ENCODE measurements at places on chromosomes 6 and 20.
A peak's percentile ranks its signal among the peaks of the same experiment; 100 is the strongest.

DNA sequence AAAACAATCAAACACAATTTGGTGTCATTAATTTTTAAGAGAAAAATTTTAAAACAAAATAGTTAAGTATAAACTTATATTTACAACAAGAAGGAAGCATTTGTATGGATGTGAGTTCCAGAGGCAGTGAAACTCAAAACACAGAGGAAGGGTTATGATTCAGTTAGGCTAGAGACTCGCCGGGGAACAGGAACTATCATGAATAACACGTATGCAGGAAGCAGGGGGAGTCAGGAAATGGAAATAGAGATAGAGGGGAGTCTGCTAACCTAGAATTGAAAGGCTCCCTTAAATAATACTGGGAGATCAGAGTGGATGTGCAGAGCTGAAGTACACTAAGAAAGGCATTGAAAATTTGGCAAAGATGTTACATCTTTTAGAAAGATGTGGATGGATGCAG lies 14.2 kb upstream of the HLA-DRB1 start:
- no peak for DNase-seq

GRCh38 chr6:14716499-14717146 lies 529.2 kb upstream of the JARID2 start:
- DNase-seq, result no peak

- DNase-seq, result no peak
Observed at GRCh38 chr6:13524801-13525508, 37.6 kb upstream of the GFOD1 start.

- no peak for DNase-seq
Observed at GRCh38 chr20:10113746-10114145, 79.0 kb downstream of the ANKEF1 start.

DNA sequence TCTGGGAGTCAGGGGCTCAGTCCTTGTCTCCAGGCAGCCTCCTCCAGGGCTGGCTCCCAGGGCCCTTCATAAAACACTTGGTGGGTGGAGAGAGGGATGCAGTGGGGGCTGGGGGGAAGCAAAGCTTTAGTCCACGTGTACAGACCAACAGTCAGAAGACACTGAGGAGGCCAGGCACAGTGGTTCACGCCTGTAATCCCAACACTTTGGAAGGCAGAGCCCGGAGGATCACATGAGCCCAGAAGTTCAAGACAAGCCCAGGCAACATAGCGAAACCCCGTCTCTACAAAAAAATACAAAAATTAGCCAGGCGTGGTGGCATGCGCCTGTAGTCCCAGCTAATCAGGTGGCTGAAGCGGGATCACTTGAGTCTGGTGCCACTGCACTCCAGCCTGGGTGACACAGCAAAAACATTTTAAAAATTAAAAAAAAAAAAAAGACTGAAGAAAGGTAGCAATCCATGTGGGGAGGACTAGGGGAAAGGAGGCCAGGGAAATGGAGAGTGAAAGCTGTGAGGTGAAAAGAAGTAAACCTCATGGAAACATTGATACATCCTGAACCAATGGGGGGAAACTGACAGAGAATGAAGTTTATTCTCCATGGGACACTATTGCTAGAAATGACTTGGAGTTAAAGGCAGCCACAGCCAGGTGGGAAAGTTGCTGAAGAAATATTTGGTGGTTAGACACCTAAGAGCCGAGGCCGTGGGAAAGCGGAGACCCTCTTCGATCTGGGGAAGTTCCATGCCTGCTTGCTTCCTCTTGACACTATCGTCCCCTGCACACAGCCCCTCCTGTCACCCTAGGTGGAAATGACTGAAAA lies 35.4 kb downstream of the PIM1 start:
- DNase-seq, result no peak

DNA sequence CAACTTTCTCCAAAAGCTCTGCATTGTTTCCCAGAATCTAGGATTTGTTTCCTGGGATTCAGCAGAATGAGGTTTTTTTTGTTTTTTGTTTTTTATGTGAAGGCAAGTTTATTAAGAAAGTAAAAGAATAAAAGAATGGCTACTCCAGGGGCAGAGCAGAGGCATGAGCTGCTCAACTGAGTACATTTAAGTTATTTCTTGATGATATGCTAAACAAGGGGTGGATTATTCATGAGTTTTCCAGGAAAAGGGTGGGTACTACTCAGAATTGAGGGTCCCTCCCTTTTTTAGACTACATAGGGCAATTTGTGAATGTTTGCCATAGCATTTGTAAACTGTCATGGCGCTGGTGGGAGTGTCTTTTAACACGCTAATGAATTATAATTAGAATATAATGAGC lies 292.5 kb upstream of the SGK1 start:
- no peak for DNase-seq

GRCh38 chr6:143867236-143867635 lies 3.0 kb downstream of the ZC2HC1B start:
- DNase-seq, result no peak

- DNase-seq, result no peak
Observed at GRCh38 chr6:3960754-3961361, 111.7 kb downstream of the FAM50B start.

- DNase-seq, result no peak
Observed at GRCh38 chr6:63272397-63272796, 47.4 kb downstream of the LGSN start.

DNA sequence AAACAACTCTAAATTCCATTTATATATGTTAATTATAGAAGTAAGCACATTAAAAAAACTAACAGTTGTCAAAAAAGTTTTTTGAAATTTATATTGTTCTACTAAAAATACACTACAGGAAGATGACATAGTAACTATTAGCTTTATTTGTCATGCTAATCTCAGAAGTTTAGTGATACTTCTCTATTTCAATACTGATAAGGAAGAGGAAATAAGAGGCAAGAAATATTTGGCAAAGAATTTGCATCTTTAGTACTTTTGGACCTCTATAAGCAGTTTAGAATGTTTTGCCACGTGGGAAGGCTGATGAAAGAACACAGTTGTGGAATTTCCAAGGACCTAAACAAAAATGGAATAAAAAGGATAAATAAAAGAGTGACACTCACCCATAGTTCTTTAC lies 12.6 kb downstream of the IFNGR1 start:
- no peak for DNase-seq

DNA sequence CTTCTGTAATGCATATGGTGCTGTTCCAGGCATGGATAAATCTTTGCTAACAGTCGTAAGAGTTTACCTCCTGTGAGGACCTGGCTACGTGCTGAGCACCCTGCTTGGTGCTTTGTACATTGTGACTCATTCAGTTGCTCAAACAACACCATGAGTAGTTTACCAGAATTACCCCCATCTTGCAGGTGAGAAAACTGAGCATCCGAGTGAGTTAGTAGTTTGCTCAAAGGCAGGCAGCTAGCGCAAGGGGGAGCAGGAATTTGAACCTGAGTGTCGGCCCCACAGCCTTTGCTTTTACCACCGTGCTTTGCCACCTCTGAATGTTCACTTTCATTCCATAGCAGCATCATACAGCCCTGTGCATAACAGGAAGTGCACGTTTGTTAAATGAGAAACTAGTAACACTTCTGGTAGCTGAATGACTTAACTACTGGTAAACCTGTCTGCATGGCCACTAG lies 121.9 kb downstream of the MTHFD1L start:
- peak; percentile 53 for DNase-seq

GRCh38 chr20:31678389-31679356 lies 41.0 kb downstream of the COX4I2 start:
- DNase-seq, result no peak

DNA sequence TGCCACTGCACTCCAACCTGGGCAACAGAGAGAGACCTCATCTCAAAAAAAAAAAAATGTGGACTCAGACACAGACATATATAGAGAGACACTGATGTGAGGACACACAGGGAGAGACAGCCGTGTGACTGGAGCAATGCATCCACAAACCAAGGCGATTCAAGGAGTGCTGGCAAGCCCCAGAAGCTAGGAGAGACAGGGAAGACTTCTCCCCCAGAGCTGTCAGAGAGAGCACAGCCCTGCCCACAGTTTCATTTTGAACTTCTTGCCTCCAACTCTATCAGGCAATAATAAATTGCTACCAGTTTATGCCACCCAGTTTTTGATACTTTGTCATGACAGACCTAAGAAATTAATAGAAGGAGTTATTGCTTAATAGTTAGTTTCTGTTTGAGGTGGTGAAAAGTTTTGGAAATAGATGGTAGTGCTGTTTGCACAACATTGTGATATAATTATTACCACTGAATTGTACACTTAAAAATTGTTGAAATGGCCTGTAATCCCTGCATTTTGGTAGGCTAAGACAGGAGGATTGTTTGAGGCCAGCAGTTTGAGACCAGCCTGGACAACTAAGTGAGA lies 5.1 kb upstream of the MDFI start:
- DNase-seq, result no peak

DNA sequence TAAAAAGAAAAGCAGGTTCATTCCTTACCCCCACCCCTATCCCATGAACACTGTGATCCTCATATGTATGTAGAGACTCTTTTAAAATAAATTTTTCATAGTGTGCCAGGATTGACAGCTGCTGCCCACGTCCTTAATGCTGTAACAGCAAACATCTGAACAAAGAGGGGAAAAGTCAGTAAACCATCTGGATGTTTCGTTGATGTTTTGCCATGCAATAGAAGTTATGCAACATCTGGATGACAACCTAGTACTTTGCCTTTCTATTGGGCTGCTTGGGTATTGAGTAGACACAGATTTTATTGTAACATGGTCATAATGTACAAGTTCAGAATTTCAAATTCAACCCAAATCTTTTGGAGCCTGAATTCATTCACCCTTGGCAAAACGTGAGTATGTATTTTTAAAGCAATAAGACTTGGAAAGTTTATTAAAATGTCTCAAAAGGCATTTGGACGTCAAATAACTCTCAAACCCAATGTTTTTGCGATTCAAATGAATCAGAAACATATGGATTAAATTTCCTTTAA lies 500.3 kb downstream of the DHX35 start:
- no peak for DNase-seq

DNA sequence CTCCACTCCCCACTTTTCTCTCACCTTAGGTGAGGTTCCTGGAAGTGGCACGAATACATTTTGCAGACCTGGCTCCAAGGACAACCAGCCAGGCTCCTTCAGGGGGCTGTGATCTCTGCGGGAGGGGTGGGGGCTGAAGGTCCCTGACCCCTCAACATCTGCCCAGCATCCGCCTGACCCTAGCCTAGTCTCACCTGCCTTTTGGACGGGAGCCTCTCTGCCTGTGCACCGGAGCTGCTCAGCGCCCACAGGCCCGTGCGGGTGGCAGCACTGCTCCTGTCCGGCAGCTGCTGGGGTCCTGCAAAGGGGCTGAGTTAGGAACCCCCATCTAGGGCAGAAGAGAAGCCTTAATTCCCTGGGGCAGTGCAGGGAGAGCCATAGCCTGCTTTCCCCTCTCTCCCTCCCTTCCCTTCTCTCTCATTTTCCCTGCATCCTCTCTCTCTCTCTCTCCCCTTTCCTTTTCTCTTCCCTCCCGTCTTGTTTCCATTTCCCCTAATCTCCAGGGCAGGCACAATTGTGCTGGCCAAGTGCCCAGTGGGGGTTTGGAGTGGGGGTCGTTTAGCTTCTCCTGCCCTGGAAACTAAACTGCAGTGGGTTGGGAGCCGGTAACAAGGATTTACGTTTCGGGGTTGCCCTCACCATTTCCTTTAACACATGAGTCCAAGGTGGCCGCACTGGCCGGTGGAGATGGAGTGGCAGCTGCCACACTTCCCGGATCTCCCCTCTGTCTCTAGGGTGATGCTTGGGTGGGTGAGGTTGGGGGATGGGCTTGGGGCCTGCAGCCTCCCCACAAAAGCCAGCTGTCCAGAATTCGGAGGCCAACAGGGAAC lies 54.1 kb downstream of the CTCFL start:
- no peak for DNase-seq

DNA sequence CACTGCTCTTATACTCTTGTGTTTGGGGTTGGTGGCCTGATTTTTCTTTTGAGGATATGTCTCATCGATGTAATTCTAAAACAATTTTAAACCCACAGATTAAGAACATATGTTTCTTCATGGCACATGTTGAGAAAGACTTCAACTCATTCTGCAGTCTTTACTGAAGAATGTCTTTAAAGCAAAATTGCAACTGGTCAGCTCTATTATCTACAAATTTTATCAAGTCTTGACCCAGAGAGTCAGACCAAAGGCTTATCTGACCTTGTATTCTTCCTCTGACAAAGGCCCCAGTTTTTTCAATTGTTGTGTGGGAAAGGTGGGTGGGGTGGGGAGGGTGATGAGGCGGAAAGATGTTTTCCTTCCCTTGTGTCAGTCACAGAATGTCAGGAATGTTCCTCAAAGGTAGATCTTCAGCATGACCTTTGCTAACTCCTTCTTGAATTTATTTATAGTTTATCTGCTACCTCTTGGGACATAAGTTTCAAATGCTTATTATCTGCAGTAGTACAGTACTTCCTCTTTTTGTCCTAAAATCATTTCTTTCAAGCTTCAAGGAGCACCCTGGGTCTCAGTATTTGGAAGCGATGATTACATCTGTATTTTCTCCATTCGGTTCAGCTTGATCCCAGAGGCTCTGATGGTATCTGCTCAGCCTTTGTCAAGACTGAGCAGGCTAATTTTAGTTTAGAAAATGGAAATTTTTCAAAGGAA lies 63.2 kb upstream of the TIAM2 start:
- DNase-seq, result no peak

DNA sequence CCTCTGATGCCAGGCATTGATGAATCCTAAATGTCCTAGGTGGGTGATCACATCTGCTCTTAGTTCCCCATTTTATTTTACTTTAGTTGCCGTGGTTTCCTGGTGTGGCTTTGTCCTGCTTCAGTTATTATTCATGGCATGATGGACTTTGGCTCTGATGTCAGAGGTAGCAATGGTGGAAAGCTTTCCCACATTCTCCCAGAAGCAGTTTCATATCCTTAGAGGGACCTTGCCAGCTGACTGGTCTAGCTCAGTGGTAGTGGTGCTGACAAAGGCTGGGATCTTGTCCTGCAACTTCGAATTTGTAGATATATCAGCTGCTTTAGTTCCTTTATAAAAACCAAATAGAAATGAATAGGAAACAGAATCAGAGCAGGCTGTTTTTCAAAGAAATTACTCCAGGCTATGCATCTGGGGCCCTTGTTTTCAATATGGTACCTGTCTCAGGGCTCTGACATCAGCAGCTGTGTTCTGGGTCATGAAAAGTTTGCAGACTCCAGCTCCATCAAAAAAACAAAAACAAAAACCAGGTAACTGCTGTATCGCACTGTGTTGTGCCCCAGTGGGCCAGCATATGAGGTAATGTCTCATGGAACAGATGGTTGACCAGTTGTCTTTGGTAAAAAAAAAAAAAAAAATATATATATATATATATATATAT lies 133.7 kb downstream of the PLCB4 start:
- DNase-seq, result no peak

GRCh38 chr20:36908603-36909002 lies 32.7 kb downstream of the TLDC2 start:
- no peak for DNase-seq

DNA sequence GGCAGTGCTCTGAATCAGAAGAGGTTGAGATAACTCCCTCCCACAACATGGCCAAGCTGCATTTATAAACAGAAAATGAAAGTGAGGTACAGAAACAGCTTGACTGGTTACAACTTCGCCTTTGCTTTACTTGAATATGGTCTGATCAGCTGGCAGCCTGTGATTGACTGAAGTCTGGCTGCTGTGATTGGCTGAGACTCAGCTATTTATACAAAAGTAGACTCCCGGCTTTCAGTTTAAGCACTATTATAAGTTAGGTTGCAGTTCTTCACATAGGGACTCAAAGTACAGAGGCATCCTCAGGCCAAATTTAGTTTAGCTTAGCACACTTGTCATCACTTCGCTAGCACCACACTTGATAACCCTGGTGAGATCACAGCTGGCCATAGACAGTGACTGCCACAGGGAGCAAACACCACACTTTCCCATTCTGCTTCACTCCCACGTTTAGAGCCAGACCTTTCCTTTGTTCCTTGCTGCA lies 362.6 kb downstream of the EPM2A start:
- no peak for DNase-seq
